ENCODE measurements at places on chromosomes 11 and 22.

GRCh38 chr11:94194712-94195111 is 66.1 kb downstream of the PANX1 start:
- no peak for DNase-seq

GRCh38 chr11:16403851-16404250 is 47.5 kb upstream of the SOX6 start:
- no peak for DNase-seq

DNA sequence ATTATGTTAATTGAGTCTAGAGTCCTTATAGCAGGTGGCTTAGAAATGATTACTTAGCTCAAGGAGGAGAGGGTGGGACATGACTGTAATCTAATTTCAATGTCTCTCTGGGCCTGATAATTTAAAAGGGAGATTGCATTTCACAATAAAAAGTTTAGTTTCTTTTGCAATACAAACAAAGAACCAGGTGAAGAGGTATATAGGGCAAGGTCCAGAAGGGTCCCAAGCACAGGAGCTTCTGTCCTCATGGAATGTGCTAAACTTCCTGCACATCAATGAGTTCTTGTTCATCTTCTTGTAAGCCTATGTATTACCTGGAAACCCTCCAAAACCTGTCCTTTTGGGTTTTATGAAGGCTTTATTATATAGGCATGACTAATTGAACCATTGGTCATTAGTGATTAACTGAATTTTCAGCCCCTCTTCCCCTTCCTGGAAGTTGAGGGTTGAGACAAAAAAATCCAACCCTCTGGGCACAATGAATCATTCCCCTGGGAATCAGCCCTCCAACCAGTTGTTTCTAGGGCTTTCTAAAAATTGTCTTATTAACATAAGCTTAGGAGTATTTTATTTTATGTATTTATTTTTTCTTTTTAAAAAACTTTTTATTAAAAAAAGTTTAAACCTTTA is 37.6 kb downstream of the MS4A2 start:
- no peak for DNase-seq

DNA sequence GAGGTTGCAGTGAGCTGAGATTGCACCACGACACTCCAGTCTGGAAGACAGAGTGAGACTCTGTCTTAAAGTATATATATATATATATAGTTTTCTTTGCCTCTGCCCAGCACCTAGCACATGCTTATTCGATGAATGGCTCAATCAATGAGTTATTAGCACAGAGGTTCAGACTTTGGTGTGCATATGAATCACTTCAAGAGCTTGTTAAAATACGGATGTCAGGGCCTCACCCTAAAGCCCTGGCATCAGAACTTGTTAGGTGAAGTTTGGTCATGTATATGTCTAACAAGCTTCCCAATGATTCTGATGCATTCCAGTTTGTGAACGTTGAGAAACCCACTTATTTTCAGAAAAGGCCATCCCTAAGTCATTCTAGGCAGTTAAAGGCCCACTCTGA is 21.8 kb upstream of the TMEM86A start:
- DNase-seq = no peak

- DNase-seq = no peak
Measured at GRCh38 chr11:37078521-37078920, 480.5 kb upstream of the RAG2 start.

DNA sequence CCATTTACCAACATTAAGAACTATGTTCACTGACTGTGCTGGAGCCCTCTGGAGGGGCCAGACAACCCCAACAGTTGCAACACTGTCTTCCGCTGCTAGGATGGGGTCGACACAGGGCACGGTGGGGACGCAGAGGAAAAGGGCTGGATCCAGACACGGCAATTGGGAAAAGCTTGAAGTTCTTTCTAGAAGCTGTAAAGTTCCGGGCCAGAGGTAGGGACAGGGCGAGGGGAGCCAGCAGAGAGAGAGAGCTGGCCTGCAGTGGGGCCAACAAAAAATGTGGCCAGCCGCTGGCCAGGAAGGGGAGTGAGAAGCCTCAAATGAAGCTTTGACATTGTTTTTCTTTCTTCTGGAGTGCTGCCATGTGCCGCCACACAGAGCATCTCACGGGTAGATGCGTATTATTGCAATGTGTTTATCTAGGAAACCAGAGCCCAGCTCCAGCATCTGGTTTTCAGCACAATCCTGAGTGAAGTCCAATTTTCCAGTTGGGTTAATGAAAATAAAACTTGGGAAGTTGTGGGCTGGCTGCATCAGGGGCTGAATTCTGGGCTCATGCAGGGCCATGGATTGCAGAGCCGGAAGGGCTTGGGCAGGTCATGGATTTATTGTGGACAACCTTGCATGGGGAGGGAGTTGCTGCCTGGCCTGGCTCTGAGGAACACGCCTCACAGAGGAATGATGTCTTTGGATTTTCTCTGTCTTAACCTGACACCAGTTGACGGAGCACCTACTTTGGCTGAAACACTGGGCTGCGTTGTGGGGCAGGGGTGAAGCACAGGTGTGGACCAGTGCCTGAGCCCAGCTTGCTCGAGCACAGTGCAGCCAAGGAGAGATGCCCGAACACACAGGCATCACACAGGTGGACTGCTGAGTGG is 67.6 kb upstream of the AMPD3 start:
- DNase-seq = no peak

DNA sequence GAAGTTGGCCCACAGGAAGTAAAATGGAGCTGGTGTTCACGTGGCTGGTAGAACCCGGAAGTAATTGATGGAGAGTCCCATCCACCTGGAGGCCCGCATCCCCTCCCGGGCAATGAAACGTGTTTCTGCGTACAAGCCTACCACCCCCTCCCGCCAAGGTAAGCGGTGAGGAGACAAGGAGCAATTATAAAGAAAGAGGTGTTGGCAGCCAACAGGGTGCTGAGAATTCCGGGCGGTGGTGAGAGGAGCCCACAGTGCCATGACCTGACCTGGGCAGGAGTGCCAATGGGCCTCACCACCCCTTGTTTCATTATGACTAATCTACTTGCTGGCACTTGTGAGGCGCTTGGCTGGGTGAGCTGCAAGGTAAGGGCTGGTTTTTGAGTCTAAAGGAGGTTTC is 83.8 kb upstream of the BID start:
- DNase-seq = no peak

GRCh38 chr22:46918197-46918596 is 155.7 kb downstream of the TBC1D22A start:
- DNase-seq = no peak

DNA sequence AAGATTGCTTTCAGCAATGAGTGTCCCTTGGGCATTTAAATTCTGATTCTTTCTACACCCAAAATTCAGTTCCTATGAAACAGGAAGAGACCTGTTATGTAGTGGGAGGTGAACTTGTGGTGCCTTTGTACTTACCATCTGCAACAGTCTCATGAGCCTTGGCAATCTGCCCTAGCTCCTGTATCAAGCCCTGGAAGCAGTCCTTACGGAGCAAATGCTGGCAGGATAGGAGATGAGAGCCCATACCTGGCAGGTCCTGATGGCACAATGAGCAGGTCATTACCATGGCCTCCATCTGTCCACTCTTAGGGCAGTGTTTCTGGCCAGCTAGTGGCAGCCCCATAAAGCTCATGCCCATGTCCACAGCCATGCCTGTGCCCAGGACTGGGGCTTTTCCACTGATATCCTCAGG is 10.8 kb downstream of the TRIM66 start:
- DNase-seq = no peak

GRCh38 chr11:88310246-88310645 is 27.3 kb downstream of the CTSC start:
- no peak for DNase-seq

- peak; percentile 64 for DNase-seq
Measured at GRCh38 chr11:132648851-132649250, 883.5 kb downstream of the OPCML start.

DNA sequence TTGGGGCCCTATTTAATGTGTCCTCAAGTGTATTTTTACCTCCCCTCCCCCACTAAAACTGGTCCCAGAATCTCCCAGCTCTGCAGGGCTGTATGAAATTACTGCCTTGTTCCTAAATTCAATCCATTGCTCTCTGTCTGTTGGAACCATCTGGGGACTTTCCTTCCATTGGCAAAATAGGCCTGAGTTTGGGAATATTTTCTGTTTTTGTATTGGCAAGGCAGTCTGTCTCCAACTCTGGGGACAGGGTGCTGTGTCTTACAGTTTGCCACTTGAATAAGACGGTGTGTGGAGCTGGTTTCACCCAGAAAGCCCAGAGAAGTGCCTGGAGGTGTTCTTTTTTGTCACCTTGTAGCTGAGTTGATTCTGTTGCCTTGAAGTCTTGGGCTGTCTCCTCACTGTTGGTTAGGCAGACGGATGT is 1.3 kb downstream of the PACS1 start:
- peak; percentile 85 for DNase-seq

DNA sequence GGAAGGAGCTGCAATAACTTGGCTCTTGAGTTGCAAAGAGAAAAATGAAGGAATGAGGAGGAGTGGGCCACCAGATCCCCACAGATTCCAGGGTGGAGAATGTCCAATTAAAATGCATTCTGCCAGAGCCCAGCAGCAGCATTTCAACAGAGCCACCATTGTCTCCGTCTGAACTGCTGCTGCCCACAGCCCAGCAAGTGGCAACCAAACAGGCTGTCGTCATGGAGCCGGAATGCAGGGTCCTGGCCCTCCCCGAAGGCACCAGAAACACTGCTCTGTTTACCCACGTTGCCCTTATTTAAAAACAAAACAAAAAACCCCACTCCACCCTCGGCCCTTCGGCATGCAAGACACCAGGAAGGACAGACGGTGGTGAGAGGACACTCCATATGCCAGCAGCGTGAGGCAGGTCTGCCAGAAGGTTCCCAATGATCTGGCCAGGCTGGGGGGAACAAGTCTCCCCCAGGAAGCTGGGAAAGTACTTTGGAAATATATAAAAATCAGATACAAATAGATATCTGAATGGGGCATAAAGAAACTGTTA is 32.5 kb downstream of the PLEKHA7 start:
- no peak for DNase-seq

DNA sequence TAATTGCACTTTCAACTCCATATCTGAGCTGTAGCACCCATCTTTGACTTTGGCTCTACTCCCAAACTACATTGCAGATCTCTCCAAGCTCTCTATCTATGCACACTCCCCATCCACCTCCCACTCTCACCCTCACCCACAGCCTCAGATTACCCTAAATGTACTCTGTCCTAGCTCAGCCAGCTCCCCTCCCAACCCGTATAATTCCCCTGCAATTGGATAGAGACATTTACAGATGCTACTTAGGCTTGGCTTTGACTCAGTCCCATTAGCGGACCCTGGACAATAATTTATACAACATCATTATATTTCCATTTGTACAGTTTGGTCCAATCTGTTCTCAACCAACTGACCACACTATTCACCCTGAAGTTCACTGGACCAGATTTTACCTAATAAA is 338.9 kb upstream of the ANO3 start:
- no peak for DNase-seq

DNA sequence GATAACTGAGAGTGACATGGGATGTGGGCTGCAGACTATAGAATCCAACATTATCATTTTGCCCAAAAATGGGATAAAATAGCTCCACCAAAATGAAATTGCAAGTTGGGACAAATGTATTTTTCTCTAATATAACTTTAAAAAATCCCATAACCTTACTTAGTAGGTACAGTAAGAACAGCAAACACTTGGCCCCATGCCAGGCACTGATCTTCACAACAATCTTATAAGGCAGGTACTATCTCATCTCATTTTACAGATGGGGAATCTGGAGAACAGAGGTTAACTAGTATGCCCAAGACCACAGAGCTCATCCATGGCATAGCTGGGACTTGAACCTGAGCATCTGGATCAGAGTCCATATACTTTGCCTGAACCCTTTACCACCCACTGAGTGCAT is 13.5 kb upstream of the ARHGEF17 start:
- DNase-seq = no peak

GRCh38 chr11:112961146-112961668 is at the start of gene NCAM1:
TSS of gene NCAM1 (plus strand) at chr11:112961420.
- DNase-seq = peak; percentile 69

- DNase-seq = no peak
Measured at GRCh38 chr11:13003736-13004493, 5.2 kb upstream of the RASSF10 start.

DNA sequence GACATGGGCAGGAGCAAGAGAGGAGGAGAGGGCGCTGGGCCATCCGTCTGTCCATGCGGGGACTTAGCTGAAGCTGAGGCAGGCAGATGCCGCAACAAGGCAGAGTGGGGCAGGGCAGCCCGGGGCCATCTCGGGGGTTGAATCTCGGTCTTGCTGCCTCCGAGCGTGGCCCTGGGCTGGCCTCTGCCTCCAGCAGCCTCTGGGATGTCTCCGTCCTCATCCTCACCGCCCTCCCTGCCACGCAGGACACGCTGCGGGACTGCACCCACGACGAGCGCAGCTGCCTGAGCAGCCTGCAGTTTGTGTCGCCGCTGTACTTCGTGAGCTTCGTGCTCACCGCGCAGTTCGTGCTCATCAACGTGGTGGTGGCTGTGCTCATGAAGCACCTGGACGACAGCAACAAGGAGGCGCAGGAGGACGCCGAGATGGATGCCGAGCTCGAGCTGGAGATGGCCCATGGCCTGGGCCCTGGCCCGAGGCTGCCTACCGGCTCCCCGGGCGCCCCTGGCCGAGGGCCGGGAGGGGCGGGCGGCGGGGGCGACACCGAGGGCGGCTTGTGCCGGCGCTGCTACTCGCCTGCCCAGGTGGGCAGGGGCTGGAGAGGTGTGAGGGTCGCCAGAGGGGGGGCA is 108.4 kb downstream of the CACNA1I start:
- DNase-seq = no peak

- peak; percentile 78 for DNase-seq
Measured at GRCh38 chr22:41482319-41482935, 13.5 kb downstream of the ACO2 start.

DNA sequence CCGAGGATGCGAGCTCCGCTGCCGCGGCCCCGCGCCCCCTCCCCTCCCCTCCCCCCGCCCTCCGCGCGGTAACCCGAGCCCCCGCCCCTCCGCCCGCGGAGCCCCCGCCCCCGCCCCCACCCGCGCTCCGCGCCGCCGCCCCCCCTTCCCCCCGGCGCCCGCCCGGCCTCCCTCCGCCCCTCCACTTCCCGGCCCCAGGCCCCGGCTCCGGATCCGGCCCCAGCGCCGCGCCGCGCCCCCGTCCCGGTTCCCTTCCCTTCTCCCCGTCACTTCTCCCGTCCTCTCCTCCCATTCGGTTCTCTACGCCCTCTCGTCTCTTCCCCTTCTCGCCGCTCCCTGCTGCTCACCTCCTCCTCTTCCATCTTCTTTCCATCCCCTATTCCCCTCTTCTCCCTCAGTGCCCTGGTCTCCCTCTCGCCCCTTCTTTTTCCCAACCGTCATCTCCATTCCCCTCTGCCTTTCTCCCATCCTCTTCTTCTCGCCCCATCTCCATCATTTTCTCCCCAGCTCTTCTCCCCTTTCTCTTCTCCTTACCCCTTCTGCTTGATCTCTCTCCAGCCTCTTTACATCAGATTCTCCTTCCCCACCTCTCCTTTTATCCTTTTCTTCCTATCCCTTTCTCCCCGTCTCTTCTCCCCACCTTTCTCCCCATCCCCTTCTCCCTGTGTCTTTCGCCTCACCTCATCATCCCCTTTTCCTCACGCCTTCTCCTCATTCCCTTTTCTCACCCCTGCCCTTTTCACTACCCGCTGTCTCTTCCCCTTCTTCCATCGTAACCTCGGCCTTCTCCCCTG is at the start of gene DCHS1:
DCHS1 (minus strand) TSS at position 20 of the 794 bp plus-strand sequence. CDS start 14,196 bp downstream, outside the sequence.
- DNase-seq = no peak

GRCh38 chr22:33083212-33083611 is 25.0 kb upstream of the SYN3 start:
- DNase-seq = no peak
